ENCODE measurements at places on chromosomes 6 and 20.
A peak's percentile ranks its signal among the peaks of the same experiment; 100 is the strongest.

- DNase-seq, result no peak
Measured at GRCh38 chr6:140670021-140670420, 1295.6 kb upstream of the CITED2 start.

DNA sequence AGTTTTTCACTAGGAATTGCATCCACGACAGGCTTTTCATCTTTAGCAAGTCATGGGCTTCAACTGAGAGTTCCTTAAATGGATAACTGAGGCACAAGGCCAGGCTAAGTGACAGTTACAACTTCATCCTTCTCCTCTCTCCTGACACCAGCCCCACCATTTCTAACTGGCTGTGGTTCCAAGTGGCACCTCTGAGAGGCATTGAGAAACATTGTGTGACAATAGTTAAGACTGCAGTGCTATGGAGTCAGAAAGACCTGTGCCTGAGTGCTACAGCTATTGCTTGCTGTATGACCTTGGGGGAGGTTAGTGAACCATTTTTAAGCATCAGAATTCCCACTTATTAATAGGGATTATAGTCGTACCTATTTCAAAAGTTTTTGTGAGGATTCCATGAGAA lies 26.2 kb upstream of the MLIP start:
- DNase-seq, result no peak

GRCh38 chr6:40794586-40794985 lies 207.4 kb upstream of the LRFN2 start:
- no peak for DNase-seq

DNA sequence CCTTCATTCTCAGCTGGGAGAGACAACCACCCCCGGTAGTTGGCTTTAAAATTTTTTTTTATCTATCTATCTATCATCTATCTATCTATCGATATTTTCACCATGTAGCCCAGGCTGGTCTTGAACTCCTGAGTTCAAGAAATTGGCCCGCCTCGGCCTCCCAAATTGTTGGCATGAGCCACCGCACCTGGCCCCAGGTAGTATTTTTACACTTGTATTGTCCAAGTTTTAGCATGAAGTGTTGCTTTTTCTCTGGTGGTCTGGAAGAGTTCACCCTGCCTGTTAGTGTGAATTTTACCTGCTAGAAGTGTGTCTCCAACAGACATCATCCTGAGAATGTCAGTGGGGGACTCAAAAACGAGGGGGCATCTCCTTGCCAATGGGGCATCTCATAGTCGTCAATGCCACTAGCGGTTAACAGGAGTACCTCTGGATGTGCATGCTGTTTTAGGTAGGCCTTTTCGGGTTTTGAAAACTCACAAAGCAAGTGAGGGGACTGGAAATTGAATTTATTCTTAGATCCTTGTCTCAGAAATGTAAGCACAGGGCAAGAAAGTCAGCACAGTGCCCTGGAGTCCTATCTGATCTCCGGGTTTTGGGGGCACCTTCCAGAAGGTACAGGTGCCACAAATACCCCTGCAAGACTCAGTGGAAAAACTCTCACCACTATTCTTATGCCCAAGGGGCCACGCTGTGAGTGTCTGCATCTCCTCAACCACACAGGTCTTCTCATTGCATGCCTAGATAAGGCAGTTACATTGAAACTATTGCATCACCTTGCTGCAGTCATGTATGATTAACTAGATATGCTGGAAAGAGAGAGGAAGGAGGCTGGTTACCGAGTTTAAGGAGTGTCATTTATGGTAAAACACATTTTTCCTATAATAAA lies 37.1 kb downstream of the TNFAIP3 start:
- no peak for DNase-seq

GRCh38 chr6:107603006-107603370 lies 113.1 kb downstream of the SOBP start:
- no peak for DNase-seq

DNA sequence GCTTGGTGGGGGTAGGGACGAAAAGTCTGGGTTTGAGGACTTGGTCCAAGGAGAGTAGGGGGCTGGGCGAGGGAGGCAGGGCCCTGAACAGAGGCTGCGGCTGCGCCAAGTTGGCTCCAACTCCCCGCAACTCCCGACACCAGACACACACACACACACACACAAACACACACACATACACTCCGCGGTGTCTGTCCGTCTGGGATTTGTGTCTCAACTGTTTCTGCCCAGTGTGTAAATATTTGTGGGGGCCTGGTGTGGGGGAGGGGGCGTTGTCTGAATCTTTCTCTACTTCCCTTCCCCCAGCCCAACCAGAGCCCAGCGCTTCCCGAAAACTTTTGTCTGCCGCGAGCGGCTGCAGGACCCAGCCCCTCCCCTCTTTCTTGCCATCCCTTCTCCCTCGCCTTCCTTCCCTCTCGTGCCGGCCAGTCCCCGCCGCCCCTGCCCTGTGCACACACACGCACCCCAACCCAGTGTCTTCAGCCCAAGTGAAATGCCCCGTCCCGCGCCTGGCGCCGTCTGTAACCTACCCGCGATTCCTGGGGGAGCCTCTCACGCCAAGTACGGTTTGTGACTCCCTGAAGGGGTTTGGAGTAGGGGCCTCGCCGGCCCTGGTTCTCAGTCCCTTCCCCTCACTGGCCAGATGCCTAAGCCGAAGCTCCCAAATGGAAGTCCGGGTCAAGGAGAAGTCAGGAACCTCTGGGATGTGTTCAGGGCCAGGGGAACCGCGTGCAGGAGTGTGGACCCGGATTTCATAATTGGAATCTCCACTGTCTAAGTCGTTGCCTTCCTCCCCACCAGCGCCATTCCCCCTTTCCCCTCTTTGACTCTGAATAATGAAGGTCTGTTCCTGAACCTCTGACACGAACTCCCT lies 904 bp downstream of the MDFI start:
- DNase-seq, result peak; percentile 86

GRCh38 chr6:125188594-125189203 lies 35.1 kb downstream of the TPD52L1 start:
- no peak for DNase-seq

- DNase-seq, result no peak
Measured at GRCh38 chr20:33025318-33025876, 6.1 kb upstream of the BPIFB6 start.

GRCh38 chr20:24829649-24830370 lies 119.3 kb upstream of the CST7 start:
- DNase-seq, result peak; percentile 26

GRCh38 chr6:47545223-47545622 lies 67.6 kb downstream of the CD2AP start:
- DNase-seq, result no peak

DNA sequence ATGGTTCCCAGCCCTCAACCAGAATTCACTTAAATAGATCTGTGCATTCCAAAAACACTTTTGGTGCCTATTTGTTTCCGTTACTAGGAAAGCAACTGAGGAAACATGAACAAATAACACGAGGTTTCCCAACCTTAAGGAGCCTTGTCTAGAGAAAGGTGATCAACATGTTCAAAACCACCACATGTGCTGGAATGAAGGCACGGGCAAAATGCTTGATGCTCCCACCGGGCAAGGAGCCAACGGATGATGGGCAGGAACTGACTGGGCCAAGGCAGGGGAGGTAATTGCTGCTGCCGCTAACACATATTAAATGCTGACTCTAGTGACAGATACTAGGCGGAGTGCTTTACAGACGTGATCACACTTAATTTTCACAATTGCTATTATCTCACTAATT lies 2.5 kb downstream of the MYLK4 start:
- DNase-seq, result no peak

DNA sequence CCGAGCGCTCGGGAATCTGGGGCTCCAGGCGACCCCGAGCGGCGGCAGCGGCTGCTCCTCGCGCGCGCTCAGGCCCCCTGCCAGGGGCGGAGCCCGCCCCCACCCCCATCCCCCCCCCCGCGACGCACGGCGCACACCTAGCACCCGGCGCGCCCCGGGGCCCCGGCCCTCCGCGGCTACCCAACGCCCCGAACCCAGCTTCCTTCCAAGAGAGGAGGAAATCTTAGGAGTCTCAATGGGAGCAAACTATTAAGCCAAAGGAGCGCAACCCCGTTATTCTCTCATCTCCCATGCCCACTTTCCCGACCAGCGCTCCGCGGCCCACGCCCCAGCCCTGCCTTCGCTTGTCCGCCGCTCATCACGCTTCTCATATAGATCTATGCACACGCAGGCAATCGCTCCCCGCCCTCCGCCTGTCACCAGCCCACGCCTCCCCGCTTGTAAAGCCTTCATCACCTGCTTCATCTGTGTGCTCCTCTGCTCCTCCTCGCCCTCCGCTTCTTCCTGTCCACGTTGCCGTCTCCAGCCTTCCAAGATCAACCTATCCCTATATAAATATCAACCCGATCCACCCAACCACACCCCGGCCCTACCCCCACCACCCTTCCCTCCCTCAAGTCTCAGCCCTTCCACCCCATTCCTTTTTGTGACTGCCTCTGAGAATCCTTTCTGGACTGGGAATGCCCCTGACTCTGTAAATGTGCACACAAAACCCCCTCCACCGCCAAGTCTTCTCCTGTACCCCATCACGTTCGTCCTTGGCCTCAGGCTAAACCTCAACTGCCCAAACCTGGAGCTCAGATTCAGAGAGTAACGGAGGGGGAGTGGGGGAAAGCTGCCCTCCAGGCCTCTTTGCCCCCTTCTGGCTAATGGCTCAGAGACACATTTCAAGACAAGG lies at the start of gene DLK2:
Gene DLK2 (minus strand): TSS at position 18 of the 898 bp plus-strand sequence. CDS start 723 bp downstream, outside the sequence.
- peak; percentile 55 for DNase-seq

DNA sequence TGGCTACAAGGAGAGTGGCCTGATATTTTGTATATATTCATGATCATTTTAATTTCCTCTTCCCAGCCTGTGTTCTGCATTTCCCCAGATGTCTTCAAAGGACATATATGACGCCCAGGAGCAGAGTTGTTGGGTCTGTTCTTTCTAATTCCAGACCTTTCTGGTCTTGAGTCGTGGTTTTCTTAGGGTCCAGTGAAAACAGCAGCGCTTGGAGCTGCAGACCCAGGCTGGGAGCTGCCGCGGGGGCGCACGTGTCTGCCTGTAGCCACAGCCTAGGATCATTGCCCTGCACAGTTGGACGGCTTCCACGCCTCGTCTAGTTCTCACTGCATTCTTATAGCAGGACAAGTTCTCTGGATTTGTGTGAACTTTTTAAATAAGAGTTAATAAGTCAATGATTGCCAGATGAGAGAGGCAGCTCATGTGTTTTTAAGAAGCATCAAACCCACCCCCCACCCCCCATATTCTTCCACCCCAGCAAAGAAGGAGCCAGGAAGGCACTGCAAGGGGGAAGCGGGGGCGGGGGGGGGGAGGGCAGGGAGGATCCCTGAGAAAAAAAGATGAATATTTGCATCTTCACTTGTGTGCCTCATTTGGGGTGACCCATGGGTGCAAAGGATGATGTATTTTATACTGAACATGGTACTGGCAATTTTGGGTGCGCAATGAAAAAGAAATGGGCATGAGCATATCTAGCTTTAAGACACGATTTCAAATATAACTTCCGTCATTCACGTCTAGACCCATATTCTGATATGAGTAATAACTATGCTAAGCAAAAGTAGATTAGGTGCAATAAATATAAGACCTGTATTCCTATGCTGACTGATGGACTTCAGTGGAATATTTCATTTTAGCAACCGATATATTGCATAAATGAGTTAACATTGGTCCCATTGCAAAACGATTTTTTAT lies 160.0 kb downstream of the TBXT start:
- DNase-seq, result no peak

DNA sequence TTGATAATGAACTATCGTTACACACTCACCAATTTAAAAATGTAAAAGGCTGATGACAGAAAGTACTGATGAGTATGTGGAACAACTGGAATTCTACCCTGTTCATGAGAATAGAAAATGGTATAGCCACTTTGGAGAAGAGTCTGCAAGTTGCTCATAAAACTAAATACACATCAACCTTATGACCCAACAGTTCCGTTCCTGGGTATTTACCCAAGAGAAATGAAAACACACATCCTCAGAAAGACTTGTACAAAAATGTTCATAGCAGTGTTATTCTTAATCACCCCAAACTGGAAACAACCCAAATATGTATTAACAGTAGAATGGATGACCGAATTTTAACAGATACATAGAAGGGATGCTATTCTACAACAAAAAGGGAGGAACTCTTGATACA lies 145.7 kb upstream of the LRFN2 start:
- no peak for DNase-seq

DNA sequence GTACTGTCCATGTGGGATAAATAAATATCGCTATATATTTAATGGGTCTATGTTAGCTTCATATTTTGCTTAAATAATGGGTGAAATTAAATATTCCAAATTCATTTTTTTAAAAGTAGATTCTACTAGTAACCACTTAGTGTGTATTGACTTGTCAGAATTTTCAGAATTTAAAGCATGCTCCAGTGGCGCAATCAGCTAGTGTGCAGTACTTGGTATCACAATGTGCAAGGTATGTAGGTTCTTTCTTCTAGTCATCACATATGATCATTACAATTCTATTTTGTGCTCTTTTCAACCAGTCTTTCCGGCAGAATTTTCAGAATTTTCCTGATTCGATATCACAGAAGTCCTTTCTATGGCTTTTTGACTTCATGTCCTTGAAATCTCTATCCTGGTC lies 32.6 kb downstream of the PDE7B start:
- no peak for DNase-seq

- DNase-seq, result no peak
Measured at GRCh38 chr6:160461641-160462040, 113.5 kb downstream of the SLC22A3 start.

- DNase-seq, result no peak
Measured at GRCh38 chr6:7390226-7390878, 744 bp downstream of the RIOK1 start.

DNA sequence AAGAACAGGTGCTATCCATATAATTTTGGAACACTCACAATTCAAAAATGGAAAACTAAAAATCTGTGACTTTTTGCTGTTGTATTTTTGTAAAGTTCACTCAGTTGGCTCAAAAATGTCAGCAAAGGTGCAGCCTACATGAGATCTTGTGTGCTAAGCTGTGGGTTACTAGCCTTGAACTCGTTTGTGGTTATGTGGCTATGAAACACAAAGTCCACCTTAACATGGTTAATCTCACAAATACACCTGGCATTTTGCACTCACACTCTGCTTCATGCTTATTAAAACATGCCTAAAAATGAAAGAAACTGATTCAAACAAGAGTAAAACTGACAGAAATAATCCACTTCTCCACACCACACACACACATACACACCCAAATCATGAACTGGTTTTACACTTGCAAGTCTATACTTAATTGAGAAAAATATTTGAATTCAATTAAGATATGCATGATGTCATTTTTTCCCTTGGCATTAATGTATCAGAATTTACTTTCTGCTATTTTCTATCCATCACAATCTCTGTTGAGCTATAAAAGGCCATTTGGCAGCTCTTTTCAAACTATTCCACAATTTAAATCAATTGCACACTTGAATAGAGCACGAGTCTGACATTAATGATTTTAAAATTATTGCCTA lies 22.9 kb upstream of the TMEM30A start:
- DNase-seq, result no peak

DNA sequence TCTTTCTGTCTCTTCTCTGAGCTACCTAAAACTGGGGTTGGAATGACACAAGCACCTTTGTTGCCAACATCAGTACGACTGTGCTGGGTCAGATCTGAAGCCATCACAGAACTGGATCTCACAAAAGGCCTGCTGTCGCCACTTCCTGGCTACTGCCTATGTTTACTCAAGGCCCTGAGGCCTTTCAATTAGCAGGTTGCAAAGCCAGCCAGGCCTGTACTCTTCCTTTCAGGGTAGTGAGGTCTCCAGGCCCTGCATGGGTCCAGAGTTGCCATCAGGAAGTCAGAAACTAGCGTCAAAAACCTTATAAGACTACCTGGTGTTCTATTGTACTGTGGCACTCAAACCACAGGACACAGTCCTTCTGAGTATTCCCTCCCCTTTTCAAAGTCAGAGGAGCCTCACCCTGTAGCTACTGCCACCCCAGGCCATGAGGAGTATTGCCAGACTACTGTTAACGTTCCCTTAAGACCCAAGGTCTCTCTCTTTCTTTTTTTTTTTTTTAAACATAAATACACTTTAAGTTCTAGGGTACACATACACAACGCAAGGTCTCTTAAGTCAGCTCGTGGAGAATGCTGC lies 937.4 kb upstream of the GJE1 start:
- DNase-seq, result no peak
